ENCODE measurements at places on chromosomes 12 and 14.

- DNase-seq, result no peak
These were observed 28.1 kb downstream of the APOBEC1 start for GRCh38 chr12:7637615-7638014.

DNA sequence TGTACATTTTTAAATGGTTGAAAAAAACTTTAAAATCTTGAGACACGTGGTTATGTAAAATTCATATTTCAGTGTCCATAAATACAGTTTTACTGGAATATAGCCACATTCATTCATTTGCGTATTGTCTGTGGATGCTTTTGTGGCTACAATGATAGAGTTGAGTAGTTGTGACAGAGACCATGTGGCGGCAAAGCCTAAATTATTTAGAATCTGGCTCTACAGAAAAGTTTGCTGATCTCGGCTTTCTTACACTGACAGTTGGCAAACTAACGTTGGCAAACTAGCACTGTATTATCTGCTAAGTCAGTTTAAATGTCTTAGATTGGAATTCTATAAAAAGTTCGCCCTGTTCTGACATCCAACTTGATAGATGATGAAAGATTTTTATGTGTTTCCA lies 2.4 kb downstream of the UNC119B start:
- no peak for DNase-seq

DNA sequence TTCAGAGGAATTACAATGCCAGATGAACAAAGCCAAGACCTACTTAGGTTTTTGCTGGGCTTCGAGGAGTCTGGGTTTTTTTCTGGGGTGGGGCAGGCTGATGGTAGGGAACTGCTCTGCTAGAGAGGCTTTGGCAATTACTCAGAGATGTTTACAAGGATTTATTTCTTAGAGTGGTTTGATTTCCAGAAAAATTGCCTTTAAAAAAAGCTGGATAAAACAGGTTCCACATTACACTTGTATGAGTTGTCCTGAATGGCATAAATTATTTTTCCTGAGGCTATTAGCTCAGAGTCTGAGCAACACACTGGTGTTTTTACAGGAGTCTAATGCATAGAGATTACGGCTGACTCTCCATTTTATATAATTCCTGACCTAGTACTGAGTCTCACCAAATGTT lies 118.5 kb upstream of the FRMD6 start:
- DNase-seq, result no peak

- peak; percentile 63 for DNase-seq
These were observed 181.3 kb upstream of the FKBP4 start for GRCh38 chr12:2613326-2614073.

- no peak for DNase-seq
These were observed 3.0 kb downstream of the PAWR start for GRCh38 chr12:79687711-79688260.

DNA sequence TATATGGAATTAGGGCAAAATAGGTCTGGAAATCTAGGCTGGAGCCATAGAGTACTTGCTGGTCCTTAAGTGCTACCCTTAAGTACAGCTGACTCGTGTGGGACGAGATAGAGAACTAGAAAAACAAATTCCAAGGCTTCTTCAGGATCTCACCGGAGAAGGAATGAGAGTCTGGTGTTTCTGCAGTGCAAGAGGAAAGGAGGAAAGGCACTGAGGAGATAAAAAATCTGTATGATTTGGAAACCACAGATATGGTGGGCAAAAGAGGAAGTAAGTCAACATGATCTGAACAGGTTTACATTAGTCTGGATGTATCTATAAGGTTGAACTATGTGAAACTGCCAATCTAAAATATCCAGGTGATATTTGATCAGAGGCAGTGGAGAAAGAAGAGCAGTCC lies 134.4 kb upstream of the SOX5 start:
- no peak for DNase-seq

DNA sequence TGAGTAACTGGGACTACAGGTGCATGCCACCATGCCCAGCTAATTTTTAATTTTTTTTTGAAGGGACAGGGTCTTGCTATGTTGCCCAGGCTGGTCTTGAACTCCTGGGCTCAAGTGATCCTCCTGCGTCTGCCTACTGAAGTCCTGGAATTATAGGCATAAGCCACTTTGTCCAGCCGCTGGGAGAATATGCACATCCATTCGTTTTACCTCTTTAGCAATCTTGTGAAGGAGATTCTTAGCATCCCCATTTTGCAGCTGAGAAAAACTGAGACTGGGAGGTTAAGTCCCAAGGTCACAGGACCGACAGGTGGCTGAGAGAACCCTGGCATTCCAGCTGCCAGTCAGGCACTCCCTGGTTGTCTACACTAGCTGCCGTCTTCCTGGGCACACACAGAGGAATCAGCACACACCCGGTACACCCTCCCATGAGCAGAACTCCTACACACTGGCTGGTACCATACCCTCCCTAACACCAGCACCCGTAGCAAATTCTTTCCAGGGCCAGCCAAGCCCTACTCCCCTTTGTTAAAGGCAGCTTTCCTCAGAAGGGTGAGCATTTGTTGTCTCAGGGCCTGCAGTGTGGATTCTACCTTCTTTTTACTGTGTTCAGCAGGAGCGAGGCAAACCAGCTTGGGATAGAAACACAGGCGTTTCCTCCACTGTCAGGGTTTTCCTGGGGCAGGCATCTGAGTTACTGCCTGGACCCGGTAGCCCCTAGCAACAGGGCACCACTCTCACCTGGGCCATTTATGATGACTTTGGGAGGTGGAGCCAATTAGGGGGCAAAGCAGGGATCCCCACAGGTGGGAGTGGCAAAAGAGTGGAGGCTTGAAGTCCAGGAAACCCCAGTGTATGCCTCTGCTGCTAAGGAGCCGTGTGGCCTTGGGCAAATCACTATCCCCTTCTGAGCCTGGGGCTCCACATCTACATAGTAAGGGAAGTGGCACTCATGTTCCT lies 70.2 kb downstream of the IRF2BPL start:
- no peak for DNase-seq

DNA sequence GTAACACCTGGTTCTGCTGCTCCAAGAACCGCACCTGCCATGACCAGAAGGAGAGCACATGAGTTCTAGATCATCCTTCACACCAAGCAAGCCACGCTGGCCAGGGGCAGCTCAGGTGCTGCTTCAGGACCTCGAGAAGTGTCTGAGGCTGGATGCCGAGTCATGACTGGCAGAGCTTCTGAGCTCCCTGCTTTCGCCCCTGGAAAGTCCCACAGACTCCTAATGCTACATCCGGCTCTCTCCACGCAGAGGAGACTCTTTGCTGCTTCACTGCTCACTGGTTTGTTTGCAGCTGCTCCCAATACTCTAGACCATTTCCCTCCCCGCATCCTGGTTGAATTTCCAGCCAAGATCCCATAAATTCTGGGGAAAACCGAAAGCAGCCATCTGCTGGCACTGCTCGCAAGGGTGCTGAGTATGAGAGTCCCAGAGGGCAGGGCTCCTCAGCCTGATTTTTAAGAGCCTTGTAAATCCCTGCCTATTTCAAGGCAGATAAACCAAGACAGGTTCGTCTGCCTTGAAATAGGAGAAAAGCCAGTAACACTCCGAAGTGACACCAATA lies 1.4 kb downstream of the KRT2 start:
- no peak for DNase-seq

Measured in GDM1 (cell line).